Bronchial epithelial cell (primary cell): ENCODE measurements at places on chromosomes 3 and 15.
A peak's percentile ranks its signal among the peaks of the same experiment; 100 is the strongest.

GRCh38 chr3:55567615-55568014 lies 80.5 kb upstream of the WNT5A start:
- no peak for DNase-seq

GRCh38 chr3:193857996-193858395 lies 265.0 kb downstream of the OPA1 start:
- peak; percentile 75 for DNase-seq

DNA sequence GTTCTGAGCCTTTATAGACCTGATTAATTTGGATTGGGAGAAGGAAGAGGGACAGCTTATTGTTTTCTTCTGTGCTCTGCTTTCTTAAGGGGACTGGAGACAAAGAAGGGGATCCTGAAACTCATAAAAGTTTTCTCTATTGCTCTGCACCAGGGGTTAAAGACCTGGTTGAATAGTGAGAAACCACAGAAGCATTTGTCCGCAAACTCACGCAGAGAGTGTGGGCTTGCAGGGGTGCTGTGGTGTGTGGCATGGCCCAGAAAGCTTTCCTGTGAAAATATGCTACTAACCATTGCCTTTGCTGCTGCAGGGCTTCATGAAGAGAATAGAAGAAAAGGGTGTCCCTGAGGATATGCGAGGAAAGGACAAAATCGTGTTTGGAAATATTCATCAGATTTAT lies 73.1 kb upstream of the UMPS start:
- no peak for DNase-seq

GRCh38 chr15:98801234-98801561 lies 152.9 kb downstream of the IGF1R start:
- DNase-seq, result no peak

DNA sequence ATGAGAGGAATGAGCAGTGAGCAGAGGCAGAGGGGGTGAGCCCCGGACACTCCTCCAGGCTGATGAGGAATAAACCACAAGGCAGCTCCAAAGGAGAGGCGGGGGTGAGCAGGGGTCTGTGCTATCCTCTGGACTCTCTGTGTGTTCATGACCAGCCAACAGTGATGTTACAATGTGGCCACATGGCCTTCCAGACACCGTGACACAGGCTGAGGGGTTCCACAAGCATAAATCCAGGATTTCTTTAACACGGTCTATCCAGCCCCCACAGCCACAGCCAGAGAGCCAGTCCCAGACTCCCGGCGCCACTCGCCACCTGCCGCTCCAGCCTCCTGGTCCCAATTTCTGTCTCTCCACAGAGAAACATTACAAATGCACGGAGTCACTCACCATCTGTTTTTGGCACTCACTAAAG lies 24.4 kb downstream of the XXYLT1 start:
- DNase-seq, result no peak

- DNase-seq, result no peak
These were observed 76.3 kb downstream of the VGLL3 start for GRCh38 chr3:86914670-86915069.
